Stromal cell of bone marrow (primary cell): ENCODE measurements at places on chromosomes 7 and 10.

DNA sequence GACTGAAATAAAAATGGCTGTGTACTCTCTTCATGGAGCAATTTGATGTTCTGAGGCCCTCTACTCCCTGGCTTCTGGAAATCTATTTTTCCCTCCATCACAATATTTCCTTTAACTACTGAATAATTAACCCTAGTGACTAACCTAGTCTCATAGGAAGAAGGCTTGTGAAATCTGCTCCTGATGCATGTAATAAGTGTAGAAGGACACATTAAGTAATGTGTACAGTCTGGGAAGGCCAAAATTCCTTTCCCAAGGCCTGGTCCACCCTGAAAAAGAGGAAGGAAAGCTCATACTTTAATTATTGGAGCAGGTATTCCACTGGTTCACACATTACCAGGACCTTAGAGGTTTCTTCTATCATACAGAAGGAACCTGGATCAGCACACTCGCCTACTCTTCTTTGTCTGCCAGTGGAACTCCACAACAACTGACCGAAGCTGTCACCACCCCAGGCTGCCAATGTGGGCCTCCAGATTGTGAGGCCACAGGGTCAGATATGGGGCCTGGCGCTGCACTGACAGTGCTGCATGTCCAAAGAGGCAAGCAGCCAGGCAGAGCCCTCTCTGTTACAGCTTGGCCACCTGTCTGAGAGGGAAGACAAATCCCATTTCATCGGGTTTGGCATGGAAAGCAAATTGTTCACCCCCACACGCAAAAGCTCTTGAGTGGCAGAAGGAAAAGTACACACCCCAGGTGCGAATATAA is 54.4 kb upstream of the FAM133B start:
- no peak for DNase-seq

DNA sequence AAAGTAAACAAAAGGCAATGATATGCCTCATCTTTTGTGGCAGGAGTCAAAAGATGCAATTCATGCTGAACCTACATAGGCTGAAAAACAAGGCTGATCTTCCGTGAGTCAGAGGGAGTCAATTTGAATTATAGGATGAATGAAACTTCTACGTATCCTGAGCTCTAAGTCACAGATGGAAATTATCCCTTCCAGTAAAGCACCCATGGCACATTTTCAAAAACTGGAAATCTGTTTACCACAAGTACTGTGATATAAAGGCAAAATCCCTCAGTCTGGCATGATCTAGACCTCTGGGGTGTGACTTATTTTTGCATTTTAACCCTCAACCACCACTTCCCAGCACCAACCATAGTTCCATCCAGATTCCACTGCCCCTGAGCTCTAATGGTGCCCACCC is 69.6 kb downstream of the NRG3 start:
- no peak for DNase-seq

GRCh38 chr10:191703-192518 is 56.7 kb downstream of the ZMYND11 start:
- DNase-seq = no peak

DNA sequence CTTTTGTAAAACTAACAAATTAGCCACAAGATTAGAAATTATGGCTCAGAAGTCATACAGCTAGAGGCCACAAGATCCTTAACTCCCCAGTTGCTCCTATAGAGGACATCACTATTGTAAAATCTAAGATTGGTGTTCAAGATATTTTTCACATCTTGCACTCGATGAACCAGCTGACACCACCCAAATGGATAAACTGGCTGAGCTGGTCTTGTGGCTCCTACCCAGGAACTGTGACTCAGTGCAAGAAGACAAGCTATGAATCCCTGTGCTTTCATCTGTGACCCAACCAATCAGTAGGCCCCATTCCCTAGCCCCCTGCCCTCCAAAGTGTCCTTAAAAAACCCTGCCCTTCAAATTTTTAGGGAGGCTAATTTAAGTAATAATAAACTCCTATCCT is 27.9 kb upstream of the R3HCC1L start:
- no peak for DNase-seq

GRCh38 chr10:91251430-91252056 is 31.1 kb downstream of the PCGF5 start:
- peak; percentile 41 for DNase-seq

- DNase-seq = no peak
Observed at GRCh38 chr10:81177651-81178244, 640.0 kb downstream of the SH2D4B start.

- DNase-seq = no peak
Observed at GRCh38 chr10:102880256-102880655, 11.0 kb downstream of the AS3MT start.

DNA sequence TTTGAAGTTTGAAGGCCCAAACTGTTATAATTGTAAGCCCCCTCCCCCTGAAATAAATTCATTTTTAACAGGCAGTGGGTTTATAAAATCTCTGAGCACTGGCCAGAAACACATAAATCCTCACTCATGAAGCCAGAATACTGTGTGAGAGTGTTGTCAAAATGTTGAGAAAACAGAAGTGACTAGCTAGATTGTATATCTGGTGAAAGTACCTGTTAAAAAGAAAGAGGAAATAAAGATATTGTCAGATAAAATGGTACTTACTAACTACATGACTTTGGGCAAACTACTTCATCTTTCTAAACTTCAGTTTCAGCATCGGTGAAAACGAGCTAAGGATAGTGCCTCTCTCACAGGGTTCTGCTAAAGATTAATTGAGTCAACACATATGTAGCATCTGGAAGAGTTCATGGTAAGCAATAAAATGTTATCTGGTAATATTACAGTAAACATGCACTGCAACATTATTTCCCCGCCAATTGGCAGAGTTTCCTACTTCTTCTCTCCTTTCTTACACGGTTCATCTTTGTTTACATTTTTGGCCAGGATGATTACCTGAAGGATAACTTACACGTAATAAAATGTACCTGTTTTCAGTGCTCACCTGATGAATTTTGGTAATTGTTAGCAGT is 202.5 kb upstream of the CHRM2 start:
- no peak for DNase-seq

DNA sequence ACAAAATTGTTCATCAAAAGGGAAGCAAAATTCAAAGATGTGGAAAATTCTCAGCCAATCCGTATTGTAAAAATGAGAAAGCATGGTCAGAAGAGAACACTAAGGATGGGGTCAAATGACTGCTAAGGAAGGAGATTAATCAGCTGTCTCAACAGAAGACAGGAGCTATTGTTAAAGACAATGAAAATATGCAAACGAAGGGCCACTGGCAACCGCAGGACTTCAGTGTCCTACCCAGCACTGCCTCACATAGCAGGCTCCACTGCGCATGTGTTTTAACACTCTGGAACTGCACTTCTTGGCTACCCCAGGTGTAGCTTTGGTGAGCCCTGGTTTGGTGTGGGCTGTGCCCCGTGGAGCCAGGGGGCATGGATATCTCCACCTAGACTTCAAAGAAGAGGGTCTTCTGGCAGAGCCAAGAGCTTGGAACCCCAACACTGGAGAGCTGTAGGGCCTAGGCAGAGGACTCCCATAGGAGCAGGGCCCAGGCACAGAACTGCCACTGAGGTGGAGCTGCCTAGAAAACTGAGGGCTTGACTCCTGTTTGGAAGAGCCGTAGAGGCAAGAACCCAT is 176.2 kb upstream of the GDF10 start:
- no peak for DNase-seq

DNA sequence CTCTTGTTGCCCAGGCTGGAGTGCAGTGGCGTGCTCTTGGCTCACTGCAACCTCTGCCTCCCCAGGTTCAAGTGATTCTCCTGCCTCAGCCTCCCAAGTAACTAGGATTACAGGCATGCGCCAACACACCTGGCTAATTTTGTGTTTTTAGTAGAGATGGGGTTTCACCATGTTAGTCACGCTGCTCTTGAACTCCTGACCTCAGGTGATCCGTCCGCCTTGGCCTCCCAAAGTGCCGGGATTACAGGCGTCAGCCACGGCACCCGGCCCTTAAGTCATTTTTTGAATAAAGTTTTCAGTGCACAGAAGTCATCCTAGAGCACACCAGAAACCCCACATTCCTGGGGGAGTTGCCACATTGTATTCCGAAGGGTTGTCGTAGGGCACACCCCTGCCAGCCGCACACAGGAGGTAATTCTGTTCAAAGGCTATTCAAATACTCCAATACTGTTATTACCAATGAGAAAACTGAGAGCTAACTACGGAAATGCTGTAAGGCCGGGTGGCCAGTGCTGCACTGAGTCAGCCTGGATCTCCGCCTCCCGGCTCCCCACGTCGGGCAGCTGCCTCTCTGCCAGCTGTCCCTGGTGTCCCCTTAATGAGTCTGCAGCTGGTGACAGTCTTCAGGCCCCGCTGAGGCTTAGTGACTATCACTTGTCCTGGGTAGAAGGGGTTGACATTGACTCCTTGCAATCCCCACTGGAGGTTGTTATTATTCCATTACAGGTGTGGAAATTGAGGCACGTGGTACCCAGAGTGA is 8.6 kb upstream of the RFC2 start:
- no peak for DNase-seq

GRCh38 chr7:96786261-96786997 is 76.8 kb upstream of the SEM1 start:
- DNase-seq = no peak

DNA sequence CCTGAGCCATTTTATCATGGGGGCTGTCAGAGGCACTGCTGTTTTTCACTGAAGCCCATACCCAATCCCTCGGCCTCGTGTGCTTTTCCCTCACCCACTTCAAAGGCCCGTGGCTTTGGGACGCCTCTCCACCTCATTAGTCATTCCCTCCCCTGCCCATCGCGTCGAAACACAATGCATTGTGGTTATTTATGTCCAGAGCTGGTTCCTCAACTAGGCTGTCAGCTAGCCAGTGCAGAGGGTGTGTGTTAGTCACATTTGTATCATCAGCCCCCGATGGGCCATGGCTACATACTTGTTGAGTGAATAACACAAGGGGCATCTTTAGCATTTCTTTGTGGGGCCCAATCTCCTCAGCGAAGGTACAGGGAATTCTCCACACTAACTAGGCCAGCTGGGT is 3.8 kb upstream of the CRCP start:
- peak; percentile 88 for DNase-seq

DNA sequence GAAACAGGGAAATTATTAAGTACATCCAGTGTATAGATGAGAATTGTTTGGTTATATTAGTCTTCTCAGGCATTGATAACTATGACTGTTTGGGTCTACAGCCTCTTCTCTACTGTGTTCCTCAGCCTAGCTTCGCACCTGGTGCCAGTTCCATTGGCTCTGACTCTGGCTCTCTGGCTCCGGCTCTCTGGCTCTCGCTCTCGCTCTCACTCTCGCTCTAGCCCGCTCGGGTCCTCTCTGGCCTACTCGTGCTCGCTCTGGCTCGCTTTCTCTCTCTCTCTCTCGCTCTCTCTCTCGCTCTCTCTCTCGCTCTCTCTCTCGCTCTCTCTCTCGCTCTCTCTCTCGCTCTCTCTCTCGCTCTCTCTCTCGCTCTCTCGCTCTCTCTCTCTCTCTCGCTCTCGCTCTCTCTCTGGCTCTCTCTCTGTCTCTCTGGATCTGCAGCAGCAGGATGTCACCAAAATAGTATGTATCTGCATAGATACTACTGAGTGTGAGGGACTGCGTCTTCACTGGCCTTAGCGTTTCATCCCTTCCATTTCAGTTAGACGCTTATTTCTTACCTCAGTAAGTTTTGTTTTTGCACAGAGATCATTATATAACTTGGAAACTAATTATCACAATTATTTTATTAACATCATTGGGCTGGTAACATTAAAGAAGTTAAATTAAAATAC is 6.5 kb upstream of the SSBP1 start:
- no peak for DNase-seq

DNA sequence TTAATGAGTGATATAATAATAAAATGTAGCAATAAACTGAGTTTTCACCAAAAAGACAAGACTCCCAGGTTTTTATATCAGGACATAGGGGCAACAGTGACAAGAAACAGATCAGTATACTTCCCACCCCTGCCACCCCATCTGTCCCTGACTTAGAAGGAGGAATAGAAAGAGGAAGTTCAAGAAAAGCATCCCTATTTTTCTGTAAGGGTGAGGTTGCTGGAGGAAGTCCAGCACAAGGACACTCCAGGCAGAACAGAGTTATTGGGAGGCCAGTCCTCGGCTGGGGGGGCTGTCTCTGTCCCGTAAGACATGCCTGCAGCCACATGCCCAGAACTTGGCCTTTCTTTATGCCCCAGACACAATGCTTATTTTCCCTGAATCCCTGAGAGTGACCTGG is 16.5 kb upstream of the TLX1 start:
- DNase-seq = no peak

GRCh38 chr7:129865093-129865924 is 87.5 kb downstream of the UBE2H start:
- no peak for DNase-seq

DNA sequence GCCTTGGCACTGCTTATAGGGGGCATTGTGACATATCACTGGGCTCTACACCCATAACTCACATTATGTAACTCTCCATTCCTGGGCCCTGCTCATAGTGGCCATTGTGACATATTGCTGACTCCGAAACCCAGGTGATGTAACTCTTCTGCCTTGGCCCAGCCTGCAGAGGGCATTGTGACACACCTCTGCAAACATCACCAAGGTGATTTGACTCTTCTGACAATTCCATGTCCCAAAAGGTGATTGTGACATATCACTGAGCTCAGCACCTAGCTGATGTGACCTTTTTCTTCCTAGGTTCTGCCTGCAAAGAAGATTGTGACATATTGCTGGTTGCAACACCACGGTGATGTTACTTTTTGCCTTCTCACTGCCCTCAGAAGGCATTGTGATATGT is 36.5 kb upstream of the ZNF680 start:
- no peak for DNase-seq

GRCh38 chr7:23443974-23444373 is 26.3 kb downstream of the IGF2BP3 start:
- no peak for DNase-seq

DNA sequence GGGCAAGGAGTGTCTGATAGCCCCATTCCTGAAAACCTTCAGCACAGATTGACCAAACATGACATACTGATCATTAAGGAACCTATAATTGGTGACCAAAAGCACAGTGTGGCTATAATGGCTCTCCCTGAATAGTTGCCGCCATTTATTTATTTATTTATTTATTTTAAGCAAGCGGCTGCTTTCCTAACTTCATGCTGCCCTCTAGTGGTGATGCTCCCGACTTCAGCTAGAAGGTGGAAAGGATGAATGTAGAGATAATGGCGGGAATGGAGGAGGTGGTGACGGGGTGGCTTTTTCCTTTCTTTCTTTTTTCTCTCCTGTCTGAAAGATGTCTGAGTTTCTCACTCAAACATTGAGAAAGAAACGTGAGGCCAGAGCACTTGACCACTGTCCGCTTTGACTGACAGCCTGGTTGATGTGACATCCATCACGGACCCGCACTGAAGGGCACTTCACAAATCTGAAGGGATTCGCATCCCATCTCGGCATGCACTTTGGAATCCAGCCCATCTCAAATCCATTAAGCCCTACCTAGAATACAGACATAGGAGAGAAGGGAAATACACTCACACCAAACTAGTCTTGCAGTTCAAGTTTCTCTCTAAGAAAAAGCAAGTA is 1090.1 kb downstream of the KCNMA1 start:
- DNase-seq = peak; percentile 65

GRCh38 chr10:27947540-27947939 is 51.3 kb downstream of the ODAD2 start:
- no peak for DNase-seq
